Skin of body (tissue), 3 donors: ENCODE measurements at places on chromosomes 3 and 15.

DNA sequence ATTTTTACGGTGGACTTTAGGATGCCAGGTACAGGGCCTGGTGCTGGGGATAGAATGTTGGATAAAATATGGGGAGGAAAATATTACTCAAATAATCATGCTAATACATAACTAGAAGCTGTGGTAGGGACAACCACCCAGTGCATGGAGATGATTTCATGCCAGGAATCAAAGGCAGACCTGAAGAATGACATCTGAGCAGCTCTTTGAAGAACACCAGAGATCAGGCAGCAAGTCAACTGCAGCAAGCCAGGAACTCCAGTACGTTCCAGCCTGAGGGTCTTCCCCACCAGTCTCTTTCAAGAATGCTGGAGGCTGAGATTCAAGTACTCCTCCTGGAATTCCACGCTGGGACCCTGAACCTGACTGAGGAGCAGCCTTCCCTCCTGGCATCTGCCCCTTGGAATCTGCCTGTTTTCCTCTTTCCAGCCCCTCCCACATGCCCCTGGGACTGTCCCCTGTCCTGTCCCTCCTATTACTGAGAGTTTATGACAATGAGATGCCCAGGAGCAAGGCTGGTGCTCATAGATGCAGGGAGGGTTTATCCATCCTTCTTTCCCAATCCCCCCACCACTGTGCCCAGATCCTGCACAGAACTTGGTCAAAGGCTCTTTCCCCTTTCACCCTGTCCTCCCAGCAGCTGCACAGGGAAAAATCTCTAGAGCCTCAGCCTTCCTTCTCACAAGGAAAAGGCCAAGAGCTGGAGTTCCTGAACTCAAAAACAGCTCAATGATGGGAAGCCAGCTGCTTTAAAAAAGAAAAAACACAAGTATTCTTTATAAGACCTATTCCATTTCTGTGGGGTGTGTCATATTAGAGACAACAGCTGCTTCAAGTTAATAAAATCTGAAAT is 68.0 kb downstream of the PDZRN3 start:
- no peak for DNase-seq

DNA sequence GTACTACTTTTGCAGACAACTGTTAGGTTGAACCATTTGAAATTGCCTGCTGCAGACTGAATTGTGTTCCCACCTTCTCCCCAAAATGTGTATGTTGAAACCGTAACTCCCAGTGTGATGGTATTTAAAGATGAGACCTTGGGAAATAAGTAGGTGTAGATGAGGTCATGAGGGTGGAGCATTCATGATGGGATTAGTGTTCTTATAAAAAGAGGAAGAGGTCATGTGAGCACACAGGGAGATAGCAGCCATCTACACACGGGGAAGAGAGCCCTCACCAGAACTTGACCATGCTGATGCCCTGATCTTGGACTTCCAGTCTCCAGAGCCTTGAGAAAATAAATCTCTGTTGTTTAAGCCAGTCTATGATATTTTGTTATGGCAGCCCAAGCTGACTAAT is 17.4 kb upstream of the FHIT start:
- DNase-seq, result no peak

- DNase-seq, result peak; percentile 64
Observed at GRCh38 chr3:126267169-126267975, 87.0 kb upstream of the ALDH1L1 start.

DNA sequence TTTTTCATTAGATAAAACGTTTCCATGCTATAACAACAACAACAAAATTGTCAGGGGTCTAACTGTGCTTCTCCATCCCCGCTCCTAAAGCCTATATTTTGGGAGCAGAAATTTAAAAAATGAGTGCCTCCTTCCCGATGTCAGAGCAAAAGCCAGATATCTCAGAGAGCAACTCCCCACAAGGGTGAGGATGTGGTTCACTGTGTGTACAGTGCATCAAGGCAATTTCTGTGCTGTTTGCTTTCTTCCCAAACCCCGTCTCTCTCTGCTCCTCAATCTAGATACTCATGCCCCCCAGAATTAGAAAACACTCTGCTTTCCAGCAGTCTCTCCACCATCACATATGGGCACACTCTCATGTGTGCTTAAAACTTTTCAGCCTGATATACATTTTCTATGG is 76.7 kb upstream of the MBNL1 start:
- DNase-seq, result no peak

- peak; percentile 54 for DNase-seq
Observed at GRCh38 chr3:197811343-197811742, 20.3 kb downstream of the LRCH3 start.

GRCh38 chr3:97684490-97684889 is 80.1 kb upstream of the ARL6 start:
- no peak for DNase-seq

GRCh38 chr3:190382082-190382481 is 5.9 kb upstream of the CLDN16 start:
- no peak for DNase-seq

DNA sequence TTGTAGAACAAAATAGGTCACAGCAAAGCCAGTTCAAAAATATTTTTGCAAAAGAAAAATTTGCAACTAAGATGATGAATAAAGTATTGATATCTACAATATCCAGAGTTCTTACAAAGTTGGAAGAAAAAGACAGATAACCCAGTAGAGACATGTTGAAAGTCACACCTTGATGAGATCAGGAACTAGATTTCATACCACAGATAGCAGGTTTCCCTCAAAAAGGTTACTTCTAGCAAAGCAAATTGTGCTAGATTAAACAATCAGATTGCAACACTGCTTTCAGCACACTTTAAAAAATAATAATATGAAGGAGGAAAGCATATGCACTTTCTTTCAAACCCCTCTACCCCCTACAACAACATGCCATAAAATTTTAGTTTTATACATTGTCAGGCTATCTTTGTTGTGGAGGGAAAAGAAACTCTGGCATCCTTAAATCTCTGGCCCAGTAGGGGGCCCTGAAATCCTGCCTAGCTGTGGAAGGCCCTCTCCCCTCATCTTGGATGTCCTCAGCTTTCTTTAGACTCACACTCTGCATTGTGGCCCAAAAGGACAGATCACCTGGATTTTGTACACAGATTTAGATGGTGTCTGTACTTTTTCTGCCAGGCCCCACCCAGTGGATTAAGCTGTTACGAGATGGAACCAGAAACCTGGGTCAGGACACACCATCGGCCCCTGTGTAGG is 50.9 kb downstream of the CCR3 start:
- no peak for DNase-seq

DNA sequence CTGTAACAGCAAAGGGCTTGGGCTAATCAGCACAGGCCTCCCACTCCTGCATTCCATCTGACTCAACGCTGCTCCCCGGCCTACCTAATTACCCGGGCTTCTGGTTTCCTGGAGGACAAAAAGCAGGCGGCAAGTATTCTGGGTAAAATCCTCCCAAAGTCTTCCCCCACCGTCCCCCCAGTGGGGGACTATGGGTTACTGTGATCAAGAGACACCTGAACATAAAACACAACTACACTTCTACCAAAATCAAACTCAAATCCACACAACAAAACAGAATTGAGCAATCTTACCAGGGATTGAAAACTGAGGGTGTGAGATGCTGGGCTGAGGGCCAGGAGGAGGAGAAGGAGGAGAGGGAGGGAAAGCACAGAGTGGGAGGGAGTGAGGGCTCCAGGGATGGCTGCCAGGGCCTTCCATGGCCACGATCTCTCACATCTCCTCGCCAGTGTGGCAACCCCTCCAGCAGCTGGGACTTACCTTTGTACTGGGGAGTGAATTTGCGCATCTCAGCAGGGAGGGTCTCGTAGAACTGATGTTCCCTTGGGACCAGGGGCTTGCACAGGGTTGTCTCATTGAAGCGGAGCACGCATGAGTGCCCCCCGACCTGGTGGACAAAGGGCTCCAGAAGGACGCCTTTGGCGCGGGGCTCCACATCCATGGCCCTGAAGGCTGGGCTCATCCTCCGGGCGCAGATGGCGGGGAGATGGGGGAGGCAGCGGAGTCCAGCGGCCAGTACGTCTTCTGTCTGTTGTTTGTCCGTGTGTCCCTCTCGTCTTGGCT is 9.1 kb upstream of the NCKIPSD start:
- DNase-seq, result peak; percentile 38

GRCh38 chr15:21271566-21271965 is 168.7 kb downstream of the POTEB3 start:
- no peak for DNase-seq

GRCh38 chr3:178665747-178666146 is 129.5 kb downstream of the KCNMB2 start:
- no peak for DNase-seq

- DNase-seq, result no peak
Observed at GRCh38 chr3:119239206-119239820, 1.4 kb downstream of the B4GALT4 start.

DNA sequence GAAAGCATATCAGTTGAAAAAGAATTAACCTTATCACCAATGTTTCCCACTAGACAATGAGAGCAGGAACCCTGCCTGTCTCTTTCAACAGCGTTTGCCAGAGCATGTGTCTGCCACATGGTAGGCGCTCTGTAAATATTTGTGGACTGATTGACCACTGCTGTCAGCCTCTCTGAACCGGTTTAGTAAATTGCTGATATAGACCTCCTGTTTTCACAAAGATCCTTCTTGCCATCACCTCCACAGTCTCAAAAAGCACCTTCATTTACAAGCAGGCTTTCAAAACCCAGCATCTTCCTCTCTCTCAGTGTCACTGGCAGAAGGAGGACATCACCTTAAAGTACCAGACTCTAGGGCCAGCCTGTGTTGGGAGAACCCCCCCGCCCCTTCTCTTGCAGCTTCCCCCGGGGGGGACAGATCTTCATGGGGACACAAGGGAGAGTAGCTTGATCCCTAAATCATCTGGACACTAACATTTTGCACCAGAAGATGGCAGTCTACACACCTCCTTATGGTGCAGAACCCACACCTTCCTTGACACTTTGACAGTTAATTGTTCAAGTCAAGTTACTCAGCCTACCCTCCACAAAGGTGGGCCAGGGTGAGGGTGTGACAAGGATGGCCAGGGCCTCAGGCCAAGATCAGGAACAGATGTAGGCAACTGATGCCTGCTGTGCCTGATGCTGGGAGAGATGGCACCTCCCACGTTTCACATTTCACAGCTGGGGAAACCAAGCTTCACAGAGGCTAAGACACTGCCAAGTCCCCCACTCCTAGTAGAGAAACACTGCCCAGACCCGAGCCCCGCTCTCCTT is 37.8 kb upstream of the USP3 start:
- peak; percentile 51 for DNase-seq

- DNase-seq, result no peak
Observed at GRCh38 chr15:85691350-85692240, 103.1 kb downstream of the KLHL25 start.

DNA sequence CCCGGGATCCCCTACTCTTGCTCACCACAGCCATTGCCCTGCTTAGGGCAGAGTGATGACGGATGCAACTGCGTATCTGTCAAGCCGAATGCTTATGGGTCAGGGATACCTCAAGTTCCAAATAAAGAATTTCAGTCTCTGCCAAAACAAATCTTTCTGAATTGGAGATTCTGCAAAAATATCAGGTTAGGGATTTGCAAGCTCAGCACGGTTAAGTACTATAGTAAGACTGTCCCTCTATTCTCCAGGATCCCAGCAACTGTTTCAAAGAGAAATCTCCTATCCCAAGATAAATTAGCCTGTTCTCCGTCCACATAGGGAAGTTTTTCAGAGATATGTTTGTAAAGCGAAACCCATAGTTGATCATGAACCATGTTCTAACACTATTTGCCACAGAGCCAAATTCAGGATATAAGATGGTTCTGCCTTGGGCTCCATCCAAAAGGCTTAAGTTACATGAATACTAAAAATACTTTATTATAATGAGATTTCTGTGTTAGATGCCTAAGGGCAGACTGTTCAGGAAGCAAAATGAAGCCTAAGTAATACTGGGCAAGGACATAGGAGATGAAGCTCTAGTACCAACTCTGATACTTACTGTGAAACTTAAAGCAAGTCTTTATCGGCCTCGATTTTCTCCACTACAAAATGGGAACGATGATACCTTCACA is 100.1 kb upstream of the LPP start:
- DNase-seq, result no peak

GRCh38 chr3:132225664-132226063 is 91.5 kb upstream of the ACP3 start:
- DNase-seq, result no peak

GRCh38 chr15:38231436-38231835 is 21.2 kb upstream of the SPRED1 start:
- DNase-seq, result no peak

GRCh38 chr3:141860766-141861513 is 15.5 kb upstream of the ATP1B3 start:
- DNase-seq, result peak; percentile 7

DNA sequence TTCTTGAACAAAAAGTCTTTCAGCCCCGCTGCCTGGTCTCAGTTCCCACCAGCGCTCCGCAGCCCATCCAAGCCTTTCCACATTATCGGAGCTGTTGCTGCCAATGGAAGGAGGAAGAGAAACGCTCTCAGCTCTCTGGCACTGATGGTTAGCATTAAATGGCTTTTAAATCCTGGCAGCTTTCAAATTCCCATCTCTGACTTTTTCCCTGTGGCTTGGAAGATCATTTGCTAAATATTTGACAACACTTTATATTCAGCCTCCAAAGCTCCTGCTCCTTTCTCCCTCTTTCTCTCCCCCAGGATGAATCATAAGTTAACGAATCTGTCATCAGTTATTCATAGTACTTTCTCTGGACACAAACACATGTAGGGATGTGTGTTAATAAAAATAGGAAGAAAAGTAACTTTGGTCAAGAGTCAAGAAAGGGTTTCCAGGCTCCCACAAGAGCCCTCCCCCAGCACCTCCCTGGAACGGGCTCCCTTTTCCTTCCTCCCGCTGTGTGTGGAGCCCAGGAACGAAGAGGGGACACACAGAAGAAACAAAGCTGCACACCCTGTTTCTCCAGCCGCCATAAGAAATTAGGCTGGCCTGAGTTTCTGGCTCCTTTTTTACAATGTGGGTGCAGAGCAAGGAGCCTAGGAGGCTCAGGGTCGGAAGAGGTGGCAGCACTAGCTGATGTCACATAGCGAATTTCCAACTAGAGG is 47.6 kb upstream of the TSEN2 start:
- DNase-seq, result peak; percentile 95

DNA sequence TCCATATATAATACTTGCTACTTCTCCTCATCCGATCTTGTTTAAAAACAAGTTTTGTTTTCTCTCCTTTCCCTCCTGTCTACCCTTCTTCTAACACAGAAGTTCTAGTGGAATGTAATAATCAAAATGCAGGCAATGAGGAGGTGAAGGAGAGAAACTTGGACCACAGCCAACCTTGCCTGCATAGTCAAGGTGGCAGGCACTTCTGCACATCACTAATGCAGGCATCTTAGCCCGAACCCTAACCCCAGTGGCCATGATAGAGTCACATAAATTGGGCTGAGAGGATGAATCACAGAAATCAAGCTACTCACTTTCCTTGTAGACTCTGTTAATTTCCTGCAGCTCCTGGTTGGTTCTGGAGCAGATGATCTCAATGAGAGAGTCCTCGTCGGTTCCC is 41.0 kb downstream of the ANXA2 start:
- no peak for DNase-seq

- DNase-seq, result no peak
Observed at GRCh38 chr15:90291679-90292356, 26.3 kb downstream of the NGRN start.

GRCh38 chr3:189334064-189334920 is 162.5 kb downstream of the TPRG1 start:
- DNase-seq, result no peak

GRCh38 chr3:29511701-29512100 is 230.8 kb downstream of the RBMS3 start:
- DNase-seq, result peak; percentile 25

GRCh38 chr15:34304613-34305012 is 33.0 kb downstream of the SLC12A6 start:
- no peak for DNase-seq

- DNase-seq, result no peak
Observed at GRCh38 chr3:39381432-39381831, 1.7 kb upstream of the SLC25A38 start.
